Thoracic aorta endothelial cell (primary cell): ENCODE measurements at places on chromosomes 6 and 20. TPM values are rescaled to one million over a fixed set of nuclear protein-coding genes. Genes with fewer than 3 reads are reported as not detected.

Gene CLIC1
- total RNA-seq = 650 and 798 TPM in 2 replicates

Gene PRR18
- not detected in 2 replicates for total RNA-seq

Gene OR2B6
- total RNA-seq = not detected in 2 replicates

Gene TEAD3
- total RNA-seq = 0.27 and 0.36 TPM in 2 replicates

Gene LINC00237
- total RNA-seq = not detected in 2 replicates

Gene CST7
- not detected in 2 replicates for total RNA-seq

Gene HINT3
- 12.2 and 16.1 TPM in 2 replicates for total RNA-seq

Gene PFDN6
- 31.6 and 36.2 TPM in 2 replicates for total RNA-seq

Gene SNAI1
- total RNA-seq = 3.5 and 3.7 TPM in 2 replicates

Gene PTK6
- not detected in 2 replicates for total RNA-seq

Gene JAG1
- 71.8 and 85.4 TPM in 2 replicates for total RNA-seq

Gene C2
- not detected in 2 replicates for total RNA-seq
